Temporal lobe (tissue), 4 donors: ENCODE measurements at places on chromosomes 4 and X. TPM values are rescaled to one million over a fixed set of nuclear protein-coding genes. Genes with fewer than 3 reads are reported as not detected.

VCX3A gene
- total RNA-seq, result not detected

PCYT1B gene
- 21.1 TPM for total RNA-seq

FAM9B gene
- total RNA-seq, result not detected

RPL36A gene
- 391 TPM for total RNA-seq

NAP1L2 gene
- 29.7 TPM for total RNA-seq

ADH1C gene
- 0.25 TPM for total RNA-seq

KDR gene
- 16.5 TPM for total RNA-seq

ESX1 gene
- total RNA-seq, result not detected

GYPE gene
- 0.25 TPM for total RNA-seq

GYG2 gene
- 6.1 TPM for total RNA-seq

UXT gene
- 52.4 TPM for total RNA-seq

SSR4 gene
- 50.2 TPM for total RNA-seq

CLCN4 gene
- 66.1 TPM for total RNA-seq

REPS2 gene
- 14.8 TPM for total RNA-seq

UGT2A2 gene
- not detected for total RNA-seq

PABPC4L gene
- 0.74 TPM for total RNA-seq
